Right kidney (tissue), 9 donors: ENCODE measurements at places on chromosomes 5 and 9.
A peak's percentile ranks its signal among the peaks of the same experiment; 100 is the strongest.

DNA sequence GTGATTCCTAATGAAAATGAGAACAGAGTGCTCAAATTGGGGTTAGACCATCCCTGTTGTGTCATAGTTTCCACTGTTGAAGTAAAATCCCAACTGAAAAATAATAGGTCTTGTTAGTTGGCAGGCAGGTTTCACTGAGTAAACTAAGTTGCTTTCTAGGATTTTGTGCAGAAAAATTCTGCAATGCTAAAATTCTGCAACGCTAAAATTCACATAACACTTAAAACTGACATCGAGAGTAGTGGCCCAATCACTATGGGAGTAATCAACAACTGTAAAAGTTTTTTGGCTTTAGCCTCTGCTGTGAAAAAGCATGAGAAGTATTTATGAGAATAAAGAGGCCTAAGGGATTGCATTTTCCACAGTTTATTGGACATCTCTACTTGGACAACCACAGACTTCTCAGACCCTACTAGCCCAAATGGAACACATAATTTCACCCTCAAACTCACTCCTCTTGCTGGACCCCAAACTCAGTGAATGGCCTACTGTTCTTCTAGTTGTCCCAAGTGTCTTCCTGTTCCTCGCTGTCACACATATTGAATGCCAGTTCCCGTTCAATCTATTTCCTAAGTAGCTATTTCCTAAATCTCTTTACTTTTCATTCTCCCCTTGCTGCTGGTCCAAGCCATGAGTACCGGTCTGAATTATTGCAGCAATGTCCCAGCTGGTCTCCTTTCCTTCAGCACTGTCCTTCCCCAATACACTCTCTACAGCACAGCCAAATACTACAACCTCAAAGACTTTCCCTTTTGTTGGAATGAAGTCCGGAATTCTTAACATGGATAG is 355.4 kb downstream of the PDE4D start:
- DNase-seq, result no peak

DNA sequence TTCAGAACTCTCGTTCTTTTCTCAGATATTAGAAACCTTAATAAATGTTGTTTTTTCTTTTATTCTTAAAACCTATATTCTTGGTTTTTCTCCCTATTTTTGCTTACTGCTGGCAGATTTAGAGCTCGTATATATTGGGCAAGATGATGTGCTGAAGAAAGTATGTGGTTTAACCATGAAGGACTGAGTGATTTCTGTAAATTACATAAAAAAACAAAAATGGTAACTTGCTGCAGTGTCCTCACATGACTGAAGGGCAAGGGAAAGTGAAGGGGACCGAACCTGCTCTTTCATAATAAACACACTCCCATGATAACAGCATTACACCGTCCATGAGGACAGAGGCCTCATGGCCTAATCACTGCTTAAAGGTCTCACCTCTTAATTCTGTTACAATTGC is 393.8 kb upstream of the ZNF608 start:
- DNase-seq, result no peak

- DNase-seq, result no peak
Observed at GRCh38 chr9:3962496-3962895, 337.4 kb downstream of the GLIS3 start.

DNA sequence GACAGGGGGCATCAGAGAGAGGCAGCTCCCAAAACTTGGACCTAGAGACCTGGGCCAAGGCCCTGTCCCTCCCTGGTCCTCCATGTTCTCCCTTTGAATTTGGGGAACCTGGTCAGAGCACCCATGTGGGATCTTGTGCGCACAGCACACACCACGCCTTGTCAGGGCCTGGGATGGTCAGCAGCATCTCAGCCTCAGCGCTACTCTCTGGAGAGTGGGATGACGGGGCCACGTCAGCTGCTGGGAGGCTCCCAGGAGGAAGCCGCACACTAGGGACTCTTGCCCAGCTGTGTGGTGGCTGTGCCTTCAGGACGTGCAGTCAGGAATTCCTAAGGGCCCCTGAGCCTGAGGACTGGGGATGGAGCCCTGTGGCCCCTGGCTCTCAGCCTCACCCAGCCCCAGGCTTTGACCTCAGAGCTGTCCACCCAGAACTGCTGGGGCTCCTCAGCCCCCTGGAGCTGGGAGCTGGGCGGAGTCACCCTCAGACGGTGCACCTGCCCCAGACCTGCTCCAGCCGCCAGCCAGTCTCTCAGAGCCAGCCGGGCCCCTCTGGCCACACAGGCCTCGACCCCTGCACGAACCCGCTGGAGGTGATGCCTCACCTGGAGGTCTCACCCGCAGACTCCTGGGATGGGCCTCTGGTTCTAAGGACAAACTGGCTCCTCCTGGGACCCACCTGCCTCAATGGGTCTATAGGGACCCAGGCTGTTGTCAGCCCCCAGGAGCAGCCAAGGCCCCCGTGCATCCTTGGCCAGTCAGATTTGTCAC is 38.3 kb upstream of the EGFL7 start:
- DNase-seq, result peak; percentile 44

- no peak for DNase-seq
Observed at GRCh38 chr5:54094706-54095105, 215.7 kb downstream of the ARL15 start.

GRCh38 chr5:146388386-146388785 is 49.7 kb downstream of the POU4F3 start:
- DNase-seq, result no peak

DNA sequence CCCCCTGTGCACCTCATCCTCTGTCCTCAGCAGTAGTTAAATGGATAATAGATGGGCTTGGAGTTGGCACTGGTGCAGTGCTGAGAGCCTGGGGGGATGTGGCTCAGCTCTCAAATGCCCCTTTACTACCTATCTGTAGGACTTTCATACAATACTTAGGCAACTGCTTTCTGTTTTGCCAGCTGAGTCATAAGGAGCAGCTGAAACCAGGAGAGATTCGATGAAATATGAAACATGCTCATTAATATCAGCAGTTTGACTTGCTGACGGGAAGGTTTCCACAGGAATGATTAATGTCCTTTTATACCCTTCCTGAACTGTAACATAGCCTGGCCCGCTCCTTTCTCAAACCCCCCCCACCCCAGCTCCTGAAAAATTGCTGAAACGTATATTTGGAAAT is 142.6 kb downstream of the SAXO1 start:
- DNase-seq, result no peak
